ENCODE measurements at places on chromosomes 3 and 15. TPM values are rescaled to one million over a fixed set of nuclear protein-coding genes. Genes with fewer than 3 reads are reported as not detected.

The ROBO1 gene
- 53.9 TPM for total RNA-seq

The CYP1A2 gene
- not detected for total RNA-seq

The SMC4 gene
- 77.8 TPM for total RNA-seq

The FAM107A gene
- total RNA-seq, result not detected

The KCNMB3 gene
- 0.72 TPM for total RNA-seq

The MORC1 gene
- not detected for total RNA-seq

The CGGBP1 gene
- 37.8 TPM for total RNA-seq

The P4HTM gene
- total RNA-seq, result 11.1 TPM

The ISLR gene
- under 0.01 TPM for total RNA-seq

The PARP15 gene
- not detected for total RNA-seq

The CAMK2N2 gene
- not detected for total RNA-seq

The CCR1 gene
- total RNA-seq, result not detected

The REC114 gene
- not detected for total RNA-seq

The TM6SF1 gene
- 1.6 TPM for total RNA-seq

The A4GNT gene
- not detected for total RNA-seq

The UROC1 gene
- total RNA-seq, result not detected

The CPNE9 gene
- not detected for total RNA-seq

The ITIH3 gene
- 1.1 TPM for total RNA-seq

The UBP1 gene
- total RNA-seq, result 56.3 TPM

The ZBTB47 gene
- 10.9 TPM for total RNA-seq

The ACTRT3 gene
- total RNA-seq, result 2.5 TPM

The XYLB gene
- 2.5 TPM for total RNA-seq

The HCLS1 gene
- total RNA-seq, result 0.56 TPM

The NDN gene
- total RNA-seq, result 40.1 TPM

The TMEM212 gene
- not detected for total RNA-seq

The NANOGP8 gene
- total RNA-seq, result not detected

The RYR3 gene
- 0.18 TPM for total RNA-seq

The ERC2 gene
- total RNA-seq, result 0.18 TPM

The MEGF11 gene
- not detected for total RNA-seq
